Spinal cord (tissue), 10 donors: ENCODE measurements at places on chromosomes 3 and 15. TPM values are rescaled to one million over a fixed set of nuclear protein-coding genes. Genes with fewer than 3 reads are reported as not detected.

Gene TLR9
- not detected for total RNA-seq

Gene TM4SF1
- total RNA-seq, result 110 TPM

Gene RBMS3
- 86.7 TPM for total RNA-seq

Gene THAP10
- 6.6 TPM for total RNA-seq

Gene TOP2B
- total RNA-seq, result 251 TPM
